NK-92 treated with Interleukin-12 subunit alpha and Interleukin-12 subunit beta, amount 100 ng/mL, for 24 hours (cell line): ENCODE measurements at places on chromosomes 1 and 21.

GRCh38 chr1:202216691-202217090 lies 23.1 kb downstream of the LGR6 start:
- DNase-seq: no peak

DNA sequence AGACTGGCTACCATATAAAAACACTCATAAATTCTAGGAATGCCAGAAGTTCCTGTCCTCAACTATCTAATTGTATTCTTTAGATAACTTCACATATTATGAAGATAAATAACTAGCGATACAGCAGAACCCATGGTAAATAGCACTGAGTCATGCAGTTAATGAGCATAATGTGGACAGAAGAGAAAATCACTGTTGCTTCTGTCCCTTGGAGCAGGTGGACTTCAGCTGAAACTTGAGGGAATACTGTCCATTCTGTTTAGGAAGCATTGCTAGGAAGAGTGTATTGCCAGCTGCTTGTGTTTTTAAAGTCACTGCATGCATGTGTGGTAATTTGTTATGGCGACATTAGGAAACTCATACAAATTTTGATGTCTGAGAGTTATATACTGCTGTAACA lies 854.4 kb downstream of the LTN1 start:
- no peak for DNase-seq

DNA sequence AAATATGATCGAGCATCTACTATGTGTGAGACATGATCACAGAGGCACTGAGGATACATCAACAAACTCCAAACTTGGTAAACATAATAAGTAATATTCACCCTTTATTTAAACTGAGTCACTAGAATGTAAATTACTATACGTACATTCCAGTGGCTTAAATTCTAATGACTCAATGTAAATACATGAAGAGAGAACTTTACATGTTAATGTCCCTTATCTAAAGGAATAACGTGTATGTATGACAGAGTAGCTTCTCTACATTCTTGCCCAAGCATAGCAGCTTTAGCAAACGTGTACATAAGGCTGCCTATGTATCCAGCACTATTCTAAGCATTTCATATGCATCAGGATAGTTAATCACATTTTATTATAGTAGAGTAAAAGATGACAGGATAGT lies 111.8 kb upstream of the CYYR1 start:
- DNase-seq: no peak

DNA sequence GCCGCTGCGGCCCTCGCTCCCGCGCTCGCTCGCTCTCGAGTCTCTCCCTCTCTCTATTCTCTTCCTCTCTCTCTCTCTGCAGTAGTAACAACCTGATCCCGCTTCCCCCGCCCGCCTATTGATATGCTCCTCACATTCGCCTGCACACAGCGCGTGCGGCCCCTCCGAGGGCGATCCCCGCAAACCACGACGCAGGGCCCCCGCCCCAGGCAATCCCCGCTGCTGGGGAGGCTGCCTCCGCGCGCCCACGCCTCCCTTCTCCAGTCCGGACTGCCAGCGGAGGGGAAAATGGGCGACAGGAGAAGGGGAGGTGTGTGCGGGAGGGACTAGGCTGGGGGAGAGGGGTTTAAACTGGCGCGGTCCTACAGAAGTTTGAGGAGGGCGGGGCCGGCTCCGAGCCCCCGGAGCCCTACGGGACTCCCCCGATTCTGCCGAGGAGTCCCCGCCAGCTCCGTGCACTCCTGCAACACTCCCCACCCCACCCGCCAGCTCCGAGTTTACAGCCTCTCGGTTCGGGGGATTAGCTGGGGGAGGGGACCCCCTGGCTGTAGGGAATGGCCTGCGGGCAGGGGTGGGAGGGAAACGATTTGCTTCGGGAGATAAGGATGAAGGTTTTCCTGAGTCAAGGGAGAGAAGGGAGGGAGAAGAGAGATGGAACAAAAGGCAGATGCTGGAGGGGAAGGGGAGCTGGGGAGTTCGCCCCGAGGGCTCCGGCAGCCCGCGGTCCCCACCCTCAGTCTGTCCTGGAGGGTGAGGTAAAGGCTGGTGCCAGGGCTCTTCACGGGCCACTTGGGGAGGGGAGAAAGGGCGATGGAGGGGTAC lies 66.6 kb downstream of the SYT2 start:
- no peak for DNase-seq

- DNase-seq: no peak
Measured at GRCh38 chr1:234519506-234519905, 40.5 kb upstream of the TARBP1 start.

- no peak for DNase-seq
Measured at GRCh38 chr1:222691016-222691415, 21.3 kb downstream of the AIDA start.

DNA sequence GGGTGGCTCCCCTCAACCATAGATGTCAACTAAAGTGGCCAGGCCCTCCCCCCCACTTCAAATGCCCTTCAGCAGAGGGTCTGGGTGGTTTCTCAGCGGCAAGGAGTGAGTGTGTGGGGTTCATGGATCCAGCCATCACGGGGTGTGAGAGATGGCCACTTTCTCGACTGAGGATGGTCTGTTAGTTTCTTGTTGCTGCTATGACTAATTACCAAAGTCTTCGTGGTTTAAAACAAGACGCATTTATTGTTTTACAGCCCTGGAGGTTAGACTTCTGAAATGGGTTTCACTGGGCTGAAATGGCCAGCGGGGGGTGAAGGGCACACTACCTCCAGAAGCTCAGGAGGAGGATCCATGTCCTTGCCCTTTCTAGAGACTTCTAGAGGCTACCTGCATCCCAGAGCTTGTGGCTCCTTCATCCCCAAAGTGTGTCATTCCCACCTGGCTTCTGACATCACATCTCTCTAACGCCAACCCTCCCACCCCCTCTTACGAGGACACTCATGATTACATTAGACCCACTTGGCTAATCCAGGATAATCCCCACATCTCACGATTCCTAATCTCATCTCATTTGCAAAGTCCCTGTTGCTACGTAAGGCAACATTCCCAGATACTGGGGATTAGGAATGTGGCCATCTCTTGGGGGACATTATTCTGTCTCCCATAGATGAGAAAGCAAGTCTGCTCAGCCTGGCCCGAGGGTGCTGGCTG lies 53.0 kb downstream of the EPHB2 start:
- no peak for DNase-seq

- no peak for DNase-seq
Measured at GRCh38 chr1:8422510-8423268, 104.8 kb downstream of the SLC45A1 start.

GRCh38 chr1:110207831-110208230 lies 2.3 kb upstream of the KCNC4 start:
- peak; percentile 55 for DNase-seq

GRCh38 chr1:87091425-87091824 lies 177.0 kb downstream of the HS2ST1 start:
- no peak for DNase-seq

DNA sequence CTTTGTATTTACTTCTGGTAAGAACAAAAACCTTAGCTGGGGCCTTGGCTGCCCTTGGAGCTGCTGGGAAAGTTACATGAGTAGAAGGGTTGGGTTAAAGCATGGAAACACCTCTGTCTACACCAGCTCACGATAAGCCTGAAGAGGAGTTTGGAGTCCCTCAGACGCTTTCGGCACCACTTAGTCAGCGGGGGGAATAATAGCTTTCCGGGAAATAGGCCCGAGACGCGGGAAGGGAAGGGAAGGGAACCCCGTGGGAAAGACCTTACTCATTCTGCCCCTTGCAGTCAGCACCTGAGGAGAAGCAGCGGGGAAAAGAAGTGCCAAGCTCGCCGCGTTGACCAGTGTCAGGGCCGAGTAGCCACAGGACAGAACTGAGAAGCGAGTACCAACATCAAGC lies 66.4 kb upstream of the PDE9A start:
- DNase-seq: no peak

GRCh38 chr1:44640200-44640853 lies 34.0 kb downstream of the TMEM53 start:
- no peak for DNase-seq

GRCh38 chr1:235513495-235514366 lies 9.5 kb upstream of the B3GALNT2 start:
- DNase-seq: no peak

DNA sequence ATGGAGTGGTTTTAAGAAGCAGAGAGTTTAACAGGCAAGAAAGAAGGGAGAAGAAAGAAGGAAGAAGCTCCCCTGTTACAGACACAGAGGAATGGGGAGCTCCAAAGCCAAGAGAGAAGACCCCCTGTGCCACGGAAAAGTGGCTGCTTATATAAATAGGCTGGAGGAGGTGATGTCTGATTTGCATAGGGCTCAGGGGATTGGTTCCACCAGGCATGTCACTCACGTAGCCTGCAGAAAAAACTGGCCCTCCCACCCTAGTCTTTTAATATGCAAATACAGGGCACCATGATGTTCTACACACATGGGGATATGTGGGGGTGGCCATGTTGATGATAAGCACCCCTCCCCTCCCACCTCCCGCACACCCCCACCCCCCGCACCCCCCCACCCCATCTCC lies 99.6 kb downstream of the ETS2 start:
- no peak for DNase-seq

DNA sequence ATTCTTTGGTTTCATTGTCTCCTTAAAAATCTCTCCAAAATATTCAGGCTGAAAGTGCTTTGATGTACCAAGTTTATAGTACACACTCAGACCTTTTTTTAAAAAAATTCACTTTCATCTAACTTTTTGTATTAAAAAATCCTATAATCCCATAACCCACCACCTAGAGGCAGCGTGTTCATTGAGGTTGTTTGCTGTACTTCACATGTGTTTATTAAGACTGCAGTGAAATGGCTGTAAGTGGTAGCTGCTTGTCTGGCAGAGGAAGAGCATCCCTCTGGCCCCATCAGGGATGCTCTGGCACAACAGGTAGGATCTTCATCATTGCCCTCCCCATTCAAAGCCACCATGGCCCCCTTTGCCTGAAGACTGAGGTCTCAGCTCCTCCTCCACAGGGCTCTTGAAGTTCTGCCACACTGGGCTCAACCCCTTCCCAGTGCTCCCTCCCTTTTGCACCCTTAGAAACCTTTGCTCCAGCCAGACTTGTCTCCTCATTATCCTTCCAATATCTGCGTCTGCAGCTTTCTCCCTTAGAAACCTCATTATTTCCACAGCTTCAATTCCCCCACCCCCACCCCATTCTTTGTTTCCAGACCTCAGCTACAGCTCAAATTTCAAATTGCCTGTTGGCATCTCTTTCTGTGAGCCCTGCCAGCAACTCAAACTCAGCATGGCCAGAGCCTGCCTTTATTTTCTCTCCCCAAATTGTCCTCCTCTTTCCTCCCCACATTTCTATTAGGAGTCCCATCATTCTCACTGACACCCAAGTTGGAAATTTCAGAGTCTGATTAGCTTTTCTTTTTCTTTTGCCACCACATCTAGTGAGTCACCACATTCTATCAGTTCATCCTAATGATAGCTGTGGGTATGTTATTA lies 369.6 kb upstream of the USP24 start:
- DNase-seq: no peak

GRCh38 chr1:174114788-174115448 lies 44.4 kb upstream of the RABGAP1L start:
- no peak for DNase-seq

DNA sequence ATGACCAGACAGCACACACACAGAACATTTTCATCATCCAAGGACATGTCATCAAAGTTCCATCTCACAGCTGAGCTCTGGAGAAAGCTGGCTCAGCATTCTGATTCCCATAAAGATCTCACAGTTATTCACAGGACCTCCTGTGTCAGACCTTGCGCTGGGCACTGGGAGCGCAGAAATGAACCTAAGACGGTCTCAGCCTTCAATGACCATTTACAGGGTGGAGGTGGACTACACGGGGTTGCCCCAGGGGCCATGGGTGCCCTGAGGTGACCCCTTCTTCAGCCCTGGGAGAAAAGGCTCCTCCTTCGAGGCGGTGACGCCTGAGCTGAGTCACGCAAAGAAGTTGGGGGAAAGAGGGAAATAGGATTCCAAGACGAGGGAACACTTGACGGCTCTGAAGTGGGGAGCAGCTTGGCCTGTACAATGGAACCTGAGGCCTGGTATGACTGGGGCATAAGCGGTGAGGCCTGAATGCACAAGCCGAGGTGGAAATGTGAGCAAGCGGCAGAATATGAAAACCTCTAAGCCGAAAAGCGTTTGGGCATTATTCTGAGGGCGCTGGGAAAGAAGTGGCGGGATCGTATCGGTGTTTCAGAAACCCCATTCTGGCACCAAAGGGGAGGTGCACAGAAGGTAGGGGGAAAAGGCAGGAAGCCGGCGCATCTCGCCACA lies 797 bp downstream of the CC2D1B start:
- DNase-seq: no peak

DNA sequence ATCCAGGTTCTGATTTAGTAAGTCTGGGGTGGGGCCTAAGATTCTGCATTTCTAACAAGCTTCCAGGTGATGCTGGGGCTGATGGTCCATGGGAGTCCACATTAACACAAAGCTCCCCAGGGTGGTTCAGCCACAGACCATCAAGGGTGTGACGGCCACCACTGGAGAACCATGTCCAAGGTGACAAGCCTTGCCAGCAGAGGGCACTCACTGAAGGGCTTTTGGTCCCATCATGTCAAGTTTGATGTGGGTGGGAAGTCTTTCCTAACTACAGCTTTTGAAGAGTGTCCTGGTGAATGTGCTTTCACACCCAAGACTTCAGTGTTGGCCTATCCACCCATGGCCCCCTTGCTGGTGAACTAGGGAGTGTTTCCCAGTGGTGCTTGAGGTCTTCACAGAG lies 67.1 kb downstream of the UBE2T start:
- peak; percentile 19 for DNase-seq

DNA sequence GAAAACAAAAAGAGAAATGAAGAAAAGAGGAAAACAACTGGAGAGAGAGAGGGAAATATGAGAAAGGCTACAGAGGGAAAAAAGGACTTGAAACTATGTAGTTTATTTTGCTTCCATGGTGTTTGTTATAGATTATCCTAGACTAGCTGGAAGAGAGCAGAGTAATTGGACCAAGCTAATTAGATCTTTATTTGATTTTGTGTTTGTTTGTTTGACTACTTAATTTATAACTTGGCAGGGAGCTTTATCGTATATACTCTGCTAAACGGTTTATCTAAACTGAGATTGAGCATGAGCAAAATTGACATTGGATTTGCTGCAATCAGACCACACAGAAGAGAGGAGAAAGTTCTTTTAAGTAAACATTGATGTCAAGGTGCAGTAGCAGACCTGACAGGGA lies 443.8 kb upstream of the USP24 start:
- DNase-seq: no peak

DNA sequence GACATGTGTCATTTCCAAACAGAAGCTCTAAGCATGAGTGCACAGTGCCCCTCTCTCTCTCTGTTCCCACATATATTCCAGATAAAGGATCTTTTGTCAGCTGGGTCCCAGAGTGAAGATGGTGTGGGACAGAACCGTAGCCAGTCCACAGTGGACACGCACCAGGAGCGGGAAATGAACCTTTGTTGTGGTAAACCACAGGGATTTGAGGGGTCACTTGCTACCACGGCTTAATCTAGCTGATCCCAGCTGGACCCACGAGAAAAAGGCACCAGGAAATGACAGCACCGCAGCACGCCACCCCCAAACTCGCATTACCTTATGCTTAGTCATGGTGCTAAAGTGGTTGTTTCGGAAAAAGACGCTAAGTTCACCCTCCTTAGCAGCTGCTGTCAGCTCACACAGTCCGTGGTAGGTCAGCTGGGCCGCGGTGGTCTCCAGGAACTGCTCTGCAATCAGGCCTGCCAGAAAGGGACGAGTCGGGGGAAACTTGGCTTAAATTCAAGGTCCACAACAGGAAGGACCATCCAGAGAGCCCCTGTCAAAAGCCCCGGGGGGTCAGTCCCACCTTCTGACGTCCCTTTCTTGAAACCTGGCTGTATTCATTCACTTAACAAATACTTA lies 7.5 kb downstream of the MINDY1 start:
- DNase-seq: no peak
